Hepatocyte (in vitro differentiated cells): ENCODE measurements at places on chromosomes 4 and X. TPM values are rescaled to one million over a fixed set of nuclear protein-coding genes. Genes with fewer than 3 reads are reported as not detected.
A peak's percentile ranks its signal among the peaks of the same experiment; 100 is the strongest.

GRCh38 chrX:15790769-15791290 lies 546 bp downstream of the ZRSR2 start:
- peak; percentile 4 for DNase-seq

Gene MTNR1A
- total RNA-seq: not detected in 2 replicates

DNA sequence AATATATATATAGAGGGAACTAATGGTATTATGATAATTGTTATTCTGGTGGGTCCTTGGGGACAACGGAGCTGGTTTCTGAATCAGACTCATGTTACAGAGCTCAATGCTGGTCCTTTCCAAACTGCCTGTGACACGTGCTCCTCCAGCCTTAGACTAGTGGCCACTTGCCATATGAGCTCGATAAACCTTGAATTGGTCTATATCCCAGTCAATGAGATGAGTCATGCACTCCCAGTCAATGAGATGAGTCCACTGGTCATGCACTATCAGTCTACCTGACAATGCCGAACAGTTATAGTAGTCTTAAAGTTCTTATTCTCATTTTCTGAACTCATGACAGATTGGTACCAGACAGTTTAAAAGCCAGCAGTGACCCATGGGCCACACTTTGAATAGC lies 325.2 kb downstream of the LDB2 start:
- no peak for DNase-seq

GRCh38 chr4:184941671-184942418 lies 76.4 kb upstream of the HELT start:
- DNase-seq: no peak

Gene PNCK
- 2.2 and 2.8 TPM in 2 replicates for total RNA-seq

- no peak for DNase-seq
Observed at GRCh38 chr4:188008377-188008776, 12.8 kb downstream of the ZFP42 start.

DNA sequence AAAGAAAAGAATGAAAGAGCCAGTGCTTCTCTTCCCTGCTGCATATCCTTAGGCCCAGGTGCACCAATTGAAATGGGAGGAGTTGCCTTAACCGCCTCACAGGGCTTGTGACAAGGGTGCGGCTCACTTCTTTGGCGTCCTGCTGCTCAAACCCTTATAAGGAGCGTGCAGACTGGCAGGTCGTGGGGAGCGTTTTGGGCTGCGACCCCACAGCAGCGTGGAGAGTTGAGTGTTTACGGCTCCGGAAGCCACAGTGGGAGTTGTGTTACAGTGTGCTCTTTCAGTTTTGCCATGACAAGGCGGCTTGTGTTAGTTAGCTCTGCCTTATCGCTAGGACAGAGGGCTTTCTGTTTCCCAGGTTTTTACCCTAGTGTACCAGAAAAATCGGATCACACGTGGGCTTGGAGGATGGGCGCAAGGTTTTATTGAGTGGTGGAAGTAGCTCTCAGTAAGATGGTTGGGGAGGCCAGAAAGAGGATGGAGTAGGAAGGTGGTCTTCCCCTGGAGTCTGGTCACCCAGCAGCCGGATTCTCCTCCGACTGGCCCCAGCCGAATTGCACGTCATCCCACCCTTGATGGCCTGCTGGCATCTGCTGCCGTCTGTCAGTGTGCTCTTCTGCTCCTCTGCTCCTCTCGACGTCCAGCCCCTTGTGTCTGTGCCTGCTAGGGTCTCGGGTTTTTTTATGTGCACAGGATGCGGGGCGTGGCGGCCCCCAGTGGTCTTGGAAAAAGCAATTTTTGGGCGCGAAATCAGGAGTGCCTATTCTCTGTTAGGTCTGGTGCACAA lies 718.9 kb downstream of the ARAP2 start:
- DNase-seq: no peak

GRCh38 chr4:140851032-140851636 lies 94.9 kb upstream of the TBC1D9 start:
- peak; percentile 80 for DNase-seq

DNA sequence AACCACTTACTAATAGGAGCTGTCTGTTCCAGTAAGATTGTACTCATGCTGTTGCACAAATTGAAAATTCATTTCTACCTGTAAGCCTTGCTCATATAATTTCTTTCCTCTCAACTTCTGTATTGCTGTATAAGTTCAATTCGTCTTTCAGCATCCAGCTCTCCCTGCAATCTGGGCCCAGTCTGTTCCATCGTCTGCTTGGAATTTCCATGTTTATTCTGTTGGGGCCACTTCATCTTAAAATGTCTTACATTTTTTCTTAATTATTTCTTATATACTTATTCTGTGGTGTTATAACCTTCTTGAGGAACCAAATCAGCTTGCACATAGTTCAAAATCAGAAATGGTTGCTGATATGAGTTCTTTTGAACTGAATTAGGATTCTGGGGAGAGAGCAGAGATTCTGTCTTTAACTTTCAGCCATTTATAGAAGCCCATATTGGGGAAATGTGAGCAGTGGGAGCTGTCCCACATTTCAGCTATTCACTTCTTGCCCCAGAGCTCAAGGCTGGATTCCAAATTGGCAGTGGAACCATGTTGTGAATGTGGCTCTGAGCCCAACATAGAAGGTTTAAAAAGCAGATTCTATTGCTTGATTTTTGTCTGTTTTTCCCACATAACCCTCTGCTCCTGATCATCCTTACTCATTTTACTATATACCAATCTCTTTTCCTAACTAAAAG lies 291.9 kb downstream of the BMPR1B start:
- peak; percentile 16 for DNase-seq

- DNase-seq: no peak
Observed at GRCh38 chr4:5378002-5378401, 326.7 kb downstream of the STK32B start.
